EL (cell line): ENCODE measurements at places on chromosomes 1 and 21.

DNA sequence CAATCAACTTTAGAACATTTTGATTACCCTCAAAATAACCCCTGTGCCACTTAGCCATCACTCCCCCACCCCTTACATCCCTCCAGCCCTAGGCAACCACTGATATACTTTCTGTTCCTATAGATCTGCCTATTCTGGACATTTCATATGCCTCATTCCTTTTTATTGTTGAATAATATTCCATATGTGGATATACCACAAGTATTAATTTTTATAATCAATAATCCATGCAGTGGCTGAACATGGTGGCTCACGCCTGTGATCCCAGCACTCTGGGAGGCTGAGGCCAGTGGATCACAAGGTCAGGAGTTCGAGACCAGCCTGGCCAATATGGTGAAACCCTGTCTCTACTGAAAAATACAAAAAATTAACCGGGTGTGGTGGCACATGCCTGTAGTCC, 20.1 kb upstream of the MED18 start:
- no peak for DNase-seq

GRCh38 chr1:22380024-22380785, 71.4 kb upstream of the ZBTB40 start:
- DNase-seq: peak; percentile 91

- no peak for DNase-seq
Measured at GRCh38 chr1:156491151-156491949, 9.2 kb downstream of the MEF2D start.

- DNase-seq: no peak
Measured at GRCh38 chr1:81671038-81671437, 129.7 kb upstream of the ADGRL2 start.

DNA sequence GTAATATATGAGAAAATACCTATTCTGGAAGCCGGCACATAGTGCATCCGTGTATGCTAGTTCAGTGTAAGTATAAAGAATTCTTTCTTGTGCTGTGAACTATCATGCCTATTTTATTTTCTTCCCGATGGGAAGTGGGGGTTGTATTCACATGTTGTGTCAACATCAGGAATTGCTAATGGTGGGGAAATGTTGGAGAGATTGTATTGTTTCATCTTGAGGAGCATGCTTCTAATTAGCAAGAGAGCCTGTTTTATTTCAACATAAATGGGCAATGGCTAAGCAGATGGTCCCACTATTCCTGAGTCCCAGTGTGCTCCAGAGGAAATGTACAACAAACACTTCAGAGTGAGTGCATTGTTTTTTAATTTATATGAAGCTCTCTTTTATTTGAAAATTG, 485.2 kb downstream of the PLPP3 start:
- DNase-seq: no peak

- DNase-seq: no peak
Measured at GRCh38 chr1:81690676-81691453, 109.9 kb upstream of the ADGRL2 start.

- DNase-seq: no peak
Measured at GRCh38 chr21:38472412-38473108, 25.7 kb downstream of the ERG start.

GRCh38 chr1:228778026-228778425, 42.7 kb downstream of the RHOU start:
- DNase-seq: no peak

DNA sequence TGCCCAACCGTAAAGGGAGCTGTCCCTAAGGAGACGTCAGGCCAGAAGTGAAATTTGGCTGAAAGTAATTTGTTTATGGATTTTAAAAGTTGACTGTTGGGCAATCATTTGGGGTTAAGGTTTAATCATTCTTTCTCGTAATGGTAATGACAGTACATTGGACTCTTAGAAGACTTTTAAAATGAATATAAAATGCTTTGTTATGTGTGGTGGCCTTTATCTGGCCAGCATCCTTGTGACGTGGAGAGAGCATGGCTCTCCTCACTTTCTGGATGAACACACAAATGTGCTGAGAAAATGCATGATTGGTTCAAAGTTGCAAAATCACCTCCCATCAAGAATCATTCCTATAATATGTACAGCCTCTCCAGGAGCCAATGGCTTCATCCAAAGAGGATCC, 160.2 kb downstream of the DHRS3 start:
- no peak for DNase-seq

- DNase-seq: peak; percentile 71
Measured at GRCh38 chr1:46315669-46316403, 12.3 kb downstream of the UQCRH start.

- DNase-seq: peak; percentile 4
Measured at GRCh38 chr1:242425232-242425631, 99.3 kb downstream of the PLD5 start.

DNA sequence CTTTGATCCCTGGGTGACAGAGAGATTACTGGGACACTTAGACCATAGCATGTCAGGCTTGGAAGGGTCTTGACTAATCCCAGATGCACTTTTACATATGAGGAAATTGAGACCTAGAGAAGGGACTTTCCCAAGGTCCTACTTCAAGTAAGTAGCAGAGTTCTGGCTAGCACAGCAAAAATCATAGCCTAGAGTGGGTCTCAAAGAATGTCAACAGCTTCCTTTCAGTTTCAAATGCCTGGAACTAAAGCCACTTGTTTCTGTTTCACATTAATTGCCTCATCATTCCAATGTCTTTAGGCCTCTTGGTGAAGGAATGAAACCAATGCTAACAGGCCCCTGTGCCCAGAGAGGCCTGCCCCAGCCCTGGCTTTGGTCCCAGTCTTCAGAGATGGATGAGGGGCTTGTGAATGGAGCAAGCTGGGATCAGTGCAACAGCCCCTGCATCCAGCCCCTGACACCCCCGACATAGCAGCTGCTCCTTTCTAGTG, 26.6 kb downstream of the ATF3 start:
- peak; percentile 55 for DNase-seq

DNA sequence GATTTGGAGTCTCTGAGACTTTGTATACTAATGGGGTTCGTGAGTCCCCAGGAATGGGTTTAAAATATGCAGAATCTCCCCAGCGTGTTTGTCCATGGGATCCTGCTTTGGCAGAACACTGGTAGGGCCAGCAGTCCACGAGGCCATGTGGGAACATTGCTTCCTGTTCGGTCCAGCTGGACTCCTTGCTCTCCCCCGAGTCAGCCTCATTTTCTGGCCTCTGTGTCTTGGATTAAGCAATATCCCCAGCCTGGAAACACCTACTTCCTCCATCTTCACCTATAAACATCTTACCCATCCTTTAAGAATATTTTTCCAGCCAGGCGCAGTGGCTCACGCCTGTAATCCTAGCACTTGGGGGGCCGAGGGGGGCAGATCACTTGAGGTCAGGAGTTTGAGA, 142.4 kb downstream of the NAV1 start:
- no peak for DNase-seq

DNA sequence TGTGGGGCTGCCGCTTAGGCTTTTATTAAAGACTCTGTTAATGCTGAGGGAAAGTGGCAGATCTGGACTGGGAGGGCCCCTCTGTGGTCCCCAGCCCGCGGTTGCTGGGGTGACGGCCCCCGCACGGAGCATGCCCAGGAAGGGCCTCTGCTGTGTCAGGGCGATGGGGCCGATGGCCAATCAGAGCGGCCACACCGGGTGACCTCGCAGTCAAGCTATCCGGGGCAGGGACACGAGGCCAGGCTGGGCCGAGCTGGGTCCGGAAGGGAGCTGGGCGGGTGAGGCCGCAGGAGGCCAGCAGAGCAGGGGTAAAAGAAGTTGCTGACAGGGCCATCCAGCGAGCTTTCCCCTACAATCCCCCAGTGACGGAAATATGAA, 145.1 kb downstream of the CASZ1 start:
- DNase-seq: peak; percentile 43

DNA sequence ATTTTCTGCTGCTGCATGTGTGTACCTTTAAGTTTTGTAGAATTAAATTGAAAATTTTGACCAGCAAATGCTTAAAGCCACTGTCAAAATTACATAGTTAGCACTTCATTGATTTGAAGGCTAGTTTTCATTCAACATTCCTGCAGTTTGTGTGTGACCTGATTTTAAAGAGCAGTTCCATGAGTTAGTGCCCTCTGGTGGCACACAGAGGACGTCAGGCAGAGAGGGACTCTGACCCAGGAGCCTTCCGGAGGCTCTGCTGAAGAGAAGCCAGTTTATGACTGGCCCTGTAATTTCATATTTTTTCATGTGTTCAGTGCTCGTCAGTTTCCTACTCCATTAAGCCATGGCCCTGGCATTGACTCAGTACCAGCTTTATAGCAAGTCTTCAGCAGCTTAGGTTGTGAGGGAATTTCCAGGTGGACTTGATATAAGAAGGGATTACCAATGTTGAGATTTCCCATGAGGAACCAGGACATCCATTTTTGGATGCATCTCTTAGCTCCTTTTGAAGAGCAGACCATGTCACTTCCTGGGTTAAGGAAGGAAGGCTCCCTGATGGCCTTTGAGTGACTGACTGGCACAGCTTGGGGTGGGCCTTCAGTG, 104.7 kb downstream of the CAMTA1 start:
- peak; percentile 65 for DNase-seq

DNA sequence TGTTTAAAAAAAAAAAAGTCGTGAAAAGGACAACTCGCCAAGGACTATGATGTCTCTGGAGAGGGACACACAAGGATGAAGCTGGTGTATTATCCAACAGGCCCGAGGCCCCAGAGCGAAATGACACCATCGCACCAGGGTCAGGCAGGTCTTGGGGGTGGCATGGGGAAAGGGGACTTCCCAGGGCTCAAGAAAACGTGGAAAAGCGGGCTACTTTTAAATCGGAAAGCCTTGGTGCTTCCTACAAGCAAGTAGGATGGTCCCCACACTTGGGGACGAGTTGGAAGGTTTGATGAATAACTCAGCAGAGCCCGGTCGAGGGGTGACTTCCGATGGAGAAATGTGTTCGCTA, 505 bp upstream of the GNPAT start:
- DNase-seq: no peak

GRCh38 chr1:2276803-2277580, 48.9 kb downstream of the SKI start:
- no peak for DNase-seq

DNA sequence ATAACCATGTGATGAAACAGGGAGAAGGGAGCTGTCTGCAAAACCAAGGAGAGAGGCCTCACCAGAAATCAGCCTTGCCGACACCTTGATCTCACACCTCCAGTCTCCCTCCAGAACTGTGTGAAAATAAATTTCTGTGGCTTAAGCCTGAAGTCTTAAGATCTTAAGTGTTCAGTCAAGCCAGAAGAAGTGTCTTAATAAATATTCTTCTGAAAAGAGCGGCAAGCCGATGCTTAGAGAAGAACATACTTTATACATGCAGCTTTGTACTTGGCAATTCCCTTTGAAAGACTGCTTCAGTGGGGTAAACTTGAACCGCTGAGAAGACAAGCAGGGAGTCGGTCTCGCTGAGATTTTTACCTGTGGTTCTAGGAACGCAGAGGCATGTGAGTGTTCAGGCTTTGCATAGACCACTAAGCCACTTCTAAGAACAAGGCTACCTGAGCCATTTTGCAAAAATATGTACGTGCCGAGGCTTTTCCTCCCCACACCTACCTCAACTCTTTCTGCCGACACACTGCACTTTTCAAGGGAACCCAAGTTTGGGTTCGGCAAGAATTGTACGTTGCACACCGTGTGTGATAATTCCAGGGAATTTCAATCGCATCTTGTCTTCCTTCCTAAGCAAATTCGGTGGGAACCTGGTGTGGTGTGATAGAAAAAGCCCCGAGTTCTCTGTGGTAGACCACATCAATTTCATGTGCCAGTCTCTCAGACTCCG, 3.4 kb downstream of the RUNX1 start:
- no peak for DNase-seq

DNA sequence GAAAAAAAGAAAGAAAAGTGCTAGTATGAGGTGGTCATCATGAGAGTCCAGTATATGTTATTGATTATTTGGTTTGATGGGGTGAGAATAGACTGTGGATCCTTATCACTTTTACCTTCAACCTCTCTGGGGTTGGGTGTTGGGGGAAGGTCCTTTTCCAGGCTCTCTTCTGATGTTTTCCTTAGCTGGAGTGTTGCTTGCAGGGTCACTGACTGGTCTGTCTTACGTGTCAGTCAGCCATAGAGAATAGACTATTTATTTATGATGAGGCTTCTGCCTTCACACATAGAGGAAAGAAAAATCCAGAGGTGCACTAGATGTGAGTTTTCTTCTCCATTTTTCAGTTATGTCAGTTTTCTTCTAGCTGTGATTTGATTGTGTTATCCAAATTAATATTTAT, 36.5 kb downstream of the MAP3K21 start:
- no peak for DNase-seq

GRCh38 chr1:40753142-40753882, 30.3 kb upstream of the KCNQ4 start:
- no peak for DNase-seq

- DNase-seq: peak; percentile 64
Measured at GRCh38 chr1:102834688-102835320, 273.5 kb downstream of the COL11A1 start.

DNA sequence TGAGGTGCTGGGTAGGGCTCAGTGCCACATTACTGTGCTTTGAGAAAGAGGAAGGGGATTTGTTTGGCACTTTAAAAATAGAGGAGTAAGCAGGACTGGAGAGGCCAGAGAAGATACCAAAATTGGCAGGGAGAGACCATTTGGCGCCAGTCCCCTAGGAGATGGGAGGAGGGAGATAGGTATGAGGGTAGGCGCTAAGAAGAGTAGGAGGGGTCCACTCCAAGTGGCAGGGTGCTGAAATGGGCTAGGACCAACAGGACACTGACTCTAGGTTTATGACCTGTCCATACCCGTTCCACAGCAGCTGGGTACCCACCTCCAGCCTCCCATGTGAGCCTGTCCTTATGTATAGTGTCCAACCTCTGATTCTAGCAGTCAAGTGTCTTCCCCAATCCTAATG, 1.0 kb upstream of the CRTC2 start:
- no peak for DNase-seq

GRCh38 chr1:185477638-185478580, 160.9 kb upstream of the IVNS1ABP start:
- DNase-seq: no peak

- DNase-seq: peak; percentile 94
Measured at GRCh38 chr1:153565529-153566374, at the start of gene S100A2. S100A2 (minus strand) TSS chr1:153565844; CDS start chr1:153563877, 1,967 bp downstream.

DNA sequence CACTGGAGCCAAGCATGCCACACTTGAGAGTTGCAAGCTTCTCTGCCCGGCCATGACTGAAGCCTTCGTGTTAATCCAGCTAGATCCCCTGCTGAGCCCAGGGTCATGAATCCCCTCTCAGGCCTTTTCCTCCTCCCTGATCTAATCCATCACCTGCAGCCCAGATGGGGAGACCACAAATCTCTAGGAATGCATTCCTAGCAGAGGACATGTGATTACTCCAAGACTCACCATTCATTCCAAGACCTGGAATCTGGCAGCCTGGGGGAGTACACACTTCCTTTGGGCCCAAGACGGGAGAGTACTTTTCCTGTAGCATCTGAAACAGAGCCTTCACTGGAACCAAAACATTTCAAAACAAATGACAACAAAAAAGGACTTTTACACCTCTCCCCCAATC, 269.3 kb upstream of the NFIA start:
- DNase-seq: peak; percentile 49
